ENCODE measurements at places on chromosomes 2 and 18. TPM values are rescaled to one million over a fixed set of nuclear protein-coding genes. Genes with fewer than 3 reads are reported as not detected.

Gene MOB1A
- total RNA-seq, result 73.4 TPM

Gene TLX2
- total RNA-seq, result 0.44 TPM

Gene PRKAG3
- not detected for total RNA-seq

Gene CPLX4
- total RNA-seq, result not detected

Gene TMEM198
- 0.90 TPM for total RNA-seq

Gene XDH
- 1.2 TPM for total RNA-seq

Gene LIPG
- 0.19 TPM for total RNA-seq

Gene VIL1
- 0.17 TPM for total RNA-seq

Gene GCC2
- total RNA-seq, result 11.0 TPM

Gene HOXD13
- total RNA-seq, result 0.23 TPM

Gene SYT4
- total RNA-seq, result not detected

Gene ERCC3
- 47.7 TPM for total RNA-seq

All from A549 treated with CORT108297 at 1 μM for 4 hours (cell line).